ENCODE measurements at places on chromosomes 7 and 10.
A peak's percentile ranks its signal among the peaks of the same experiment; 100 is the strongest.

DNA sequence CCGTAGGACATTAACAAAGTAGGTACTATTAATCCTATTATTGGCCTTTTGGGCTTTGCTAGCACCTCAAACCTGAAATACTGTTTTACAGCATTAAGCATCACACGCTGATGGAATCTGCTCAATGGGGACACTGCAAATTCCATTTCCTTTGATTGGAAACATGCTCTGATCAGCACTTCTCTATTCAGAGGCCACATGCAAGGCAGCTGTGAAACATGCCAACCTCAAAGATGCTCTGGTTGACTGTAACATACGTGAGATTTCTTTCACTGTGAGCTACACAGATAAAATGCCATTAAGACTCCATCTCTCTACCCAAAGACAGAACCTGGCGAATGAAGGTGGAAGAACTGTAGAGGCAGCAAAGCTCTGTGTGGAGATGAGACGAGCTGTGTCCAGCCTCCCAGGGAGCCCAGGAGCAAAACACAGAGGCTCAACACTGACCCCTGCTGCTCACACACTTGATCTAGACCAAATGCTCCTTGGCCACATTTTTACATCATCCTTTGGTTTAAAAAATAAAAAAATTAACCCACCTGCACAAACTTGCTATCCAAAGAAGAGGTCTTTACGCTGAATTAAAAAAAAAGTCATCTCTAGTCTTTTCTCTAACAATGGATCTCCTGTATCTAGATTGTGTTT lies 8.0 kb downstream of the RSU1 start:
- peak; percentile 45 for DNase-seq

DNA sequence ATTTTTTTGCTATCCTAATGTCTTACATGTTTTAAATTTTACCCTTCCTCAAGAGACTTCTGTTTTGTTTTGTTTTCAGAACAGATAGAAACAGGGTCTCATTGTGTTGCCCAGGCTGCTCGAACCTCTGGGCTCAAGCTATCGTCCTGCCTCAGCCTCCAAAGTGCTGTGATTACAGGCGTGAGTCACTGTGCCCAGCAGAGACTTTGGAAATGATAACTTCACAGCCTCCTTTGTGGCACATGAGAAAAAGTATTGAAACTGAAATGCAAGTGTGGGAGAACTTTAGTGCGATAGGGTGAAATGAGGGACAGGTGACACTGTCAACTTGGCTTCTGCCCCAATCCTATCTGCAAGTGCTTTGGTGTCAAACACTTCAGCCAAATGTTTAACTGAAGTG lies 21.6 kb downstream of the IRF5 start:
- no peak for DNase-seq

DNA sequence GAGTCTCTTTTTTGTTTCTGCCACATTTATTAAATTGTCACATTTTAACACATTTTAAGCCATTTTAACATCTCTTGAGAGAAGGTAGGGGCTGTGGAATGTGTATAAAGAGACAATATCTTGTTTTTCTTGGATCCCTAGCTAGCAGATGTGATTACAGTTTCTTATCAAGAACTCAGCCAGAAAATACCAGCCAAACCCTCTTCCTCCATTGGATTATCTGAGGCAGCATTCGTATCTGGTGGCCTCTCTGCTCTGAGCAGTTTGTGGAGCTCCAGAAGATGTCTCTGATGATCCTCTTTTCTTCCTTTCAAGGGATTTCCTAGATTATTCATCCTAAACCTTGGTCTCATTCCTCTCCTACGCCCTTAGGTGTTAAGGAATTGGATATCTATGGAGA lies 35.3 kb upstream of the PFKFB3 start:
- no peak for DNase-seq

GRCh38 chr7:113015034-113015645 lies 71.5 kb downstream of the GPR85 start:
- no peak for DNase-seq

DNA sequence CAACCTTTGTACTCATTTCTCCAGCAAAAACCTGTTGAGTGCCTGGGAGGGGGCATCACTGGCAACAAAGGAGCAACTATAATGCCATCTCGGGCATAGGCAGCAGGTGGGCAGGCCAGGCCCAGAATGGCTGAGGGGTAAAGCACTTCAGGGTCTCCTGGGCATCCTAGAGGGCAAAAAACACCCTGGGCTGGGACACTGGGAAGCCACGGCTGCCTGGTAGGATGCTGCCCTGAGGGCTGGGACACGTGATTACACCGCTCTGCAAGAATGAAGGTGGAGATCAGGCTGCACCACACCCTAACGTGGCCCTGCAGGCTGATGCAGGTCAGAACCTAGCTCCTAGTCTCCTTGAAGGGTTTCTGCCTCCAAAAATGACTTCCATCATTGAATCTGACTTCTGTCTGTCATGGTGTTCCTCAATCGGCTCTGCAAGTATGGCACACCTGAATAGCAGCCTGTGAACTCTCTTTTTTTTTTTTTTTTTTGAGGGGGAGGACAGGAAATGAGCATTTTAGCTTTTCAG lies 4.5 kb upstream of the TRAPPC14 start:
- no peak for DNase-seq

DNA sequence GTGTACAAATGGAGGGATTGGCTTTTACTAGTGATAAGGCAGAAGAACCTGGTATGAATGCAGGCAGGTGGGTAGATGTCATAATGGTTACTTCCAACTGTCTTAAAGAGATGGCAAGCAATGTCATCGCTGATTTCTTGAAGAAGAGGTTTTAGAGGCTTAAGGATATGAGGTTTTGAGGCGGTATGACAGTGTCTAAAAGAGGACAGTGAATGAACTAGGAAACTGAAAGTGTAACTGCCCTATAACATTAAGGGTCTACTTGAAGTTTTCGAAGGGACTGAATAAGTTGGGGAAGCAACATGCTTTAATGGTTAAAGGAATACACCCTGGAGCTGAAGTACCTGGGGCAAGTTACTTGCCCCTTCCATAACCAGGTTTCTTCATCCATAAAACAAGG lies 70.9 kb downstream of the NDUFB2 start:
- no peak for DNase-seq

DNA sequence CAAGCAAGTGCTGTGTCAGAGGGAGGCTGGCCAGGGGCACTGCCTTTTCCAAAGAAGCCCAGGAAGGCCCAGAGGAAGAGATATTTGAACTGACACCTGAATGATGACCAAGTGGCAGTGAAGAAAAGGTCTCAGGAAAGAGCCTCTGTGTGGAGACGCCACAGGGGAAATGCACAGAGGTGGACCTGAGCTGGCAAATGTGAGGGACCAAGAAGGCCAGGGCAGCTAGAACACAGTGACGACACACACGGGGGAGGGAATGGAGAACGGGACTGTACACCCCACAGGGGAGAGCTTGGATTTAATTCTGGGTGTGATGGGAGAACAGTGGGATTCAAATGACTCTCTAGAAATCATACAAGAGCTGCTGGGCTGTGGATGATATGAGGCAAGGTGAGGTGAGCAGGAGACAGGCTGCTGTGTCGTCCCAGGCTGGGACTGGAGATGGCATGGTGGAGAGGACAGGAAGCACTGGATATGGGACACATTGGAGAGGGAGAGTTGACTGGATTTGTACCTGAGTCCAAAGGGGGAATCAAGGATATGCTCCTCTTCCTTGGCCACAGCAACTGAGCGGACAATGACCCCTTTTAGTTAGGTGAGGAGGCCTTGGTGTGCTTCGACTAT lies 84.2 kb upstream of the DDC start:
- DNase-seq, result no peak

GRCh38 chr7:121730869-121731268 lies 142.1 kb upstream of the PTPRZ1 start:
- DNase-seq, result no peak
